CD4-positive, alpha-beta T cell treated with Interleukin-1 beta for 1 hour (primary cell): ENCODE measurements at places on chromosomes 16 and 17.

- DNase-seq, result no peak
Measured at GRCh38 chr16:51053775-51054174, 97.3 kb downstream of the SALL1 start.

GRCh38 chr16:67407176-67407787 is 9.0 kb downstream of the ZDHHC1 start:
- DNase-seq, result no peak

- DNase-seq, result no peak
Measured at GRCh38 chr17:19883537-19884215, 15.9 kb upstream of the ULK2 start.

GRCh38 chr17:10332515-10332914 is 40.3 kb downstream of the MYH13 start:
- DNase-seq, result no peak

DNA sequence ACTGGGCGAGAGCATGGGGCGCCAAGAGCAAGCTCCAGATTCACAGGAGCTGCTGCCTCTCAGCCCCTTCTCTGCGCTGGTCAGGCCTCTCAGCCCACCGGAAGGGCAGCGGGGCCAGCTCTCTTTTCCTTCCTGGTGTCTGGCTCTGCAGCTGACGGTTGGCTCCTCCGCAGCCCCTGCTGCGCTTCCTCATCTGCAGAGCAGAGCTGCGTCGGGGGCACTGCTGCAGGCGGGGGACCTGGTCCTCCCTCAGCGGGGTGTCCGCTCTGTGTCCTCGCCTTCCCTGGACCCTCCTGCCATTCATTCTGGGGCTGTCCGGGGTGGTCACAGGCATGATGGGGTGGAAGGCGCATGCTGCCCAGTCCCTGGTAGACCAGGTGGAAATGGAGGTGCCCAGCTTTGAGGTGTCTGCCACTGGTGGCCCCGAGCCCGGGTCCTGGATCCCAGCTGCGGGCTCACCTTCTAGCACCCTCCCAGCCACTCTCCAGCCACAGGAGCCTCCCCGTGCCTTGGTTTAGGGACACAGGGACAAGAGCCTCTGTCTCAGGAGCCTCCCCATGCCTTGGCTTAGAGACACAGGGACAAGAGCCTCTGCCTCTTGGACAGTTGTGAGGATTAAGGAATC is 84.8 kb downstream of the IRF8 start:
- DNase-seq, result no peak

- no peak for DNase-seq
Measured at GRCh38 chr17:83009414-83010205, 69.8 kb upstream of the METRNL start.

DNA sequence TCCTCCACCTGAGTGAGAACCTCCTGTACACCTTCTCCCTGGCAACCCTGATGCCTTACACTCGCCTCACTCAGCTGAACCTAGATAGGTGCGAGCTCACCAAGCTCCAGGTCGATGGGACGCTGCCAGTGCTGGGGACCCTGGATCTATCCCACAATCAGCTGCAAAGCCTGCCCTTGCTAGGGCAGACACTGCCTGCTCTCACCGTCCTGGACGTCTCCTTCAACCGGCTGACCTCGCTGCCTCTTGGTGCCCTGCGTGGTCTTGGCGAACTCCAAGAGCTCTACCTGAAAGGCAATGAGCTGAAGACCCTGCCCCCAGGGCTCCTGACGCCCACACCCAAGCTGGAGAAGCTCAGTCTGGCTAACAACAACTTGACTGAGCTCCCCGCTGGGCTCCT is 679 bp downstream of the GP1BA start:
- DNase-seq, result no peak
